ENCODE measurements at places on chromosomes 1 and 21.

GRCh38 chr1:41650028-41650880, 165.8 kb upstream of the EDN2 start:
- DNase-seq: no peak

GRCh38 chr1:44660176-44660575, 14.1 kb downstream of the TMEM53 start:
- DNase-seq: no peak

- DNase-seq: no peak
Observed at GRCh38 chr21:43284700-43285099, 115.9 kb downstream of the CRYAA start.

DNA sequence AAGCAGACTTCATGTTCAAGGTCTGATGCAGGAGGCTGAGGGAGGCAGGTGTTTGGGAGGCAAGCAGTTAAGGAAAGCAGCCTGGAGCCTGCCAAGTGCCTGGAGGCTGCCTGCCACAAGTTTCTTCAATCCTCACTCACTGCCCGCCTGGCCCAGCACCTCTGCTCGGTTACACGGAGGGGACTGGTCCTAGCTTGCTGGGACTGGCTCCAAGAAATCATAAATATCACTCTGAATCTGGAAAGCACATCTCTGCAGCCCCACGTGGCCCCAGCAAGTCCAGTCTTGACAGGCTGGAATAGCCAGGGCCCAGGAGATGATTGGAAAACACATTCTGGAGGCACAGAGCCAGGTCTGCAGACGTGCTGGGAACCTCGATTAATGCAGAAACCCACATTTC, 83.9 kb downstream of the BCAR3 start:
- no peak for DNase-seq

DNA sequence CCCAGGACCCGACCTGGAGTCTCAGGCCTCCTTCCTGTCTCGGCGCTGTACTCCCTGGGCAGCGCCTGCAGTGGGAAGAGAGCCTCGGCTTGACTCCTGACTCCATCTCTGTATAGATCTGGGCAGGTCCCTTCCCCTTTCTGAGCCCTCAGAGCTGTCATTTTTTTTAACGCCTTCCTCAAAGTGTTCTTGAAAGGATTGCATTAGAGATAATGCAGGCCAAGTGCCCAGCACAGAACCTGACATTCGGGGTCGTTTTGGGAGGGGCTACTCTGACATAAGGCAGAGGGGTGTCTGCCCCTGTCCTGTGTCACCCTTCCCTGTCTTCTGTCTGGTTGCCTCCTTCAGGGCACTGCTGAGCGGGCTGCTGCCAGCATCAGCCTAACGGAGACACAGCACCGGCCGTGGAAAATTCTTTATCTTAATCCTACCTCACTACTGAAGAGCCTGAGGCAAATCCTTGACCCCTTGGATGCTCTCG, 271.6 kb downstream of the TRABD2B start:
- DNase-seq: no peak

GRCh38 chr1:159428536-159428935, 3.5 kb upstream of the OR10J4 start:
- DNase-seq: no peak

GRCh38 chr1:55143684-55144083, 71.5 kb downstream of the USP24 start:
- no peak for DNase-seq

DNA sequence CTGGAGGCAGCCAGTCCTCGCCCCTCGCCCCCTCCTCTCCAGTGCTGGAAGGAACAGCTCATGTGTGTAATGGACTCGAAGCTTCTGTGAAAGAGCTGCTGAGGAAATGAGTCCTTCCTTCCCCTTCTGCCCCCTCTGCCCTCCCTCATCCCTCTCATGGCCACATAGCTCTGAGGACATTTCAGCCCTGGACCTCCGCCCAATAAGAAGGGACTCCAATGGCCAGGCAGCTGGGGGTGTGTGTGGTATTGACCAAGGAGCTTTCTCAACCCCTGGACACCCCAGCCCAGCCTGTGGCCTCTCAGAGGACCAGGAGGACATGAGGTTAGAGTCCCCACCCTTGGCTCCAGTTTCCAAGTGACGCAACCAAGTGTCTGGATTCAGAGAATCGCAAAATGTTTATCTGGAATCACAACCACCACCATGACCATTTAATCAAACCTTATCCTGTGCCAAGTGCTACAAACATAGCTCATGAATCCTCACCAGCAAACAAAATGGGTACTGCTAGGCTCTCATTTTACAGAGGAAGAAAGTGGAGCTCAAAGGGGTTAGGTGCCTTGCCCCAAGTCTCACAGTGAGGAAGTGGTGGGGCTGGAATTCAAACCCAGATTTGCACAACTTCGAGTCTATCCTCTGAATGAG, 47.8 kb upstream of the ECE1 start:
- no peak for DNase-seq

- DNase-seq: no peak
Observed at GRCh38 chr1:94535879-94536278, 5.7 kb downstream of the F3 start.

DNA sequence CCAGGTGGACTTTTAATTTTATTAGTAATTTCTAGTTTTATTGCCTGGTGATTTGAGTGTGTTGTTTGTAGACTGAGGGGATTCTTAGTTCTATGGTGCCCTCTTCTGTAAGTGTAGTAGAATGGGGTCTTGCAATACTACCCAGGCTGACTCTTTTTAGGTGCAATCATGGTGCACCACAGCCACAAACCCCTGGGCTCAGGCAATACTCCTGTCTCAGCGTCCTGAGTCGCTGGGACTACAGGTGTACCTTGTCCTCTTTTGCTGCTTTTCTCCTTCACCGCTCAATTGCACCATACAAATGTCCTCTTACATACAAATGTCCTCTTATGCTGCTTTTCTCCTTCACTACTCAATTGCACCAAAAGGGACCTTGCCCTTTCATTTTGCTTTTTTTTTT, 43.1 kb downstream of the SCP2 start:
- DNase-seq: no peak

GRCh38 chr1:12478612-12478985, 139.4 kb downstream of the DHRS3 start:
- DNase-seq: peak; percentile 55
